Stimulated activated CD8-positive, alpha-beta memory T cell treated with anti-CD3 and anti-CD28 coated beads, Interleukin-15, amount 100 ng/mL, for 48 hours (primary cell): ENCODE measurements at places on chromosomes 1 and 21.

GRCh38 chr1:61647142-61647541, 77.8 kb downstream of the TM2D1 start:
- DNase-seq = no peak

- DNase-seq = no peak
These were observed 1.2 kb downstream of the KDM4A start for GRCh38 chr1:43651188-43651587.

DNA sequence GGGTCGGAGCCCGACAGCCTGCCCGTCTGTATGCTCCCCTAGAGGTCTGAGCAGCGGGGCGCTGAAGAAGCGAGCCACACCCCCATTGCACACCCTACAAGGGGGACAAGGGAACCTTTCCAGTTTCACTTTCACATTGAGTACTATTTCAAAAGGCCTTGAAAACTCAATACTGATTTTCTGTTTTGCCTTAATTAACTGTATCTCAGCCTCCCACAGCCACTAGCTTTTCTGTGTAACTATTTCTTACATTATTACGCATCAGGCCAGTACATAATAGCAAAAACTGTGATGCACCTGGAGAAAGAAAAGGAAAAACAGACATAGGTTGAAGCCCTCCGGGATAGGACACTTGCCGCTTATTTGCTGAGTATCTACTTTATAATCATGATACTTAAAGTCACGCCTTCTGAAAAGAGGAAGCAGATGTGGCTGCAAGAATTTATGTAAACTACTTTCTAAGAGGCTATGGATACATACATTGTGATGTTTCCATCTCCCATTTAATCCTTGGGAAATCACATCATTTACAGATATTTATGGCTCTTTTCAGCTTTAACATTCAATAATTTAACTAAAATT, 1719.5 kb downstream of the MRPL39 start:
- no peak for DNase-seq

GRCh38 chr1:231581859-231582258, 44.7 kb upstream of the DISC1 start:
- DNase-seq = no peak

GRCh38 chr1:183304440-183305107, 113.6 kb downstream of the NMNAT2 start:
- no peak for DNase-seq

DNA sequence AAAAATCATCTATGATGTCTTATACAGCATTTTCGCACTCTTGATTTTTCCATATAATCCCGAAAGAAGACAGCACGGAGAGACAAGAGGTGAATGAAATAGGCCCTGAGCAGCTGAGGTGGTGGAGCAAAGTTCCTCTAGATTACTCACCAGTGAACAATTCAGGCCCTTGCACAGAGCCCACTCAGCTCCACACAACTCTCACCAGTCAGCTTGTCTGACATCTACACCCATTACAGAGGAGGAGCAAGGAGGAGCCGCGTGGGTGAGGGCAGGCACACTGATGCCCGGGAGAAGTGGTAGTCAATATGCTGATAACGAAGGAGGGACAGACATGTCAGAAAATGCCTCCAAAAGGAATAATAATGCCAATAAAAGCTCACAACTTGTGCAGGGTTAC, 59.9 kb downstream of the DNM3 start:
- DNase-seq = no peak

GRCh38 chr1:54567961-54568360, 19.9 kb downstream of the ACOT11 start:
- no peak for DNase-seq

DNA sequence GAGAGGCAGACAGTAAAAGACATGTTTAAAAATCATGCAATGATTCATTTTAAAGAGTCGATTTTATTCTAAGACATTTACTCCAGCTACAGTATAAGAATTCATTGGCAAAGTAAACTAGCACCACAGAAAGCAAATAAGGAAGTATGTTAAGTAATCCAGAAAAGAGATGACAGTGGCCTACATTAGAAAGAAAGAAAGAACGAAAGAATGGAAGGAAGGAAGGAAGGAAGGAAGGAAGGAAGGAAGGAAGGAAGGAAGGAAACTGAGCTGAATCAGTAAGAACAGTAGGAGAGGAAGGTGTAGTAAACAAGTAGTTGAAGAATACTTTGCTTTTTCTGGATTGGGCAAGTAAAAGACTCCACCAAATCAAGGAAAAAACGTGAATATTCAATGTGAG, 62.2 kb downstream of the ZZZ3 start:
- no peak for DNase-seq

DNA sequence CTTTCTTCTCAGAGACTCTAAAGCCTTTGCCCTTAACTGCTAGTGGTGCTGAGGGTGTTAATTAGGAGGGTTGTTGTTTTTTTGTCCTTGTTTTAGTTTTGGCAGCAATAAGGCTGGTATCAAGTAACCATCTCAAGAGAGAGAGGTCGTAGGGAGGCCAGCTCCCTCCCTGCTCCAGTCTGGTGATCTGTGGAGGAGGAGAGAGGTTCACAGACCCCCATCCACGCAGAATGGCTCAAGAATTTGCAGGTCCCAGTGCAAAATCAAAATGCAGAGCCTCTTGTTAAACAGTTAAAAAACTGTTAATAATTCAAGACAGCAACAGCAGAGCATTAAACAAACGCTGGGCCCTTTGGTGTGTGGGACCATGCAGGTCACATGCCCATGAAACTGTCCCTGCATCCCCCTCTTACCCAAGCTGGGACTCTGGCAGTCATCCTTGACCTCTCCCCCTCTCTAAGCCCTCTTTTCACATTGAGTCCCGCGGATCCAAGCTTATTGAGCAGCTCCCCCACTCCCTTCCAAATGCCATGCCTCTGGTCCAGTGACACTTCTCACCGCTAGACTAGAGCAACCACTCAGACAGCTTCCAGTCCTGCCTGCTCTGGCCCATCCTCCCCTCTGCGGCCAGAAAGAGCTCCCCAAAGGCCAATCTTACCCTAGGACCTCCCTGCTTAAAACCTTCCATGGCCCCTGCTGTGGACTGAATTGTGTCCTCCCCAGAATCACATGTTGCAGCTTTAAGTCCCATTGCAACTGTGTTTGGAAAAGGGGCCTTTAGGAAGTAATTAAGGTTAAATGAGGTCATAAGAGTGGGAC, 47.7 kb upstream of the RPL11 start:
- no peak for DNase-seq

GRCh38 chr1:31755197-31755611, 8.9 kb downstream of the ADGRB2 start:
- DNase-seq = no peak

- no peak for DNase-seq
These were observed 70.3 kb downstream of the KIAA0319L start for GRCh38 chr1:35486858-35487408.

DNA sequence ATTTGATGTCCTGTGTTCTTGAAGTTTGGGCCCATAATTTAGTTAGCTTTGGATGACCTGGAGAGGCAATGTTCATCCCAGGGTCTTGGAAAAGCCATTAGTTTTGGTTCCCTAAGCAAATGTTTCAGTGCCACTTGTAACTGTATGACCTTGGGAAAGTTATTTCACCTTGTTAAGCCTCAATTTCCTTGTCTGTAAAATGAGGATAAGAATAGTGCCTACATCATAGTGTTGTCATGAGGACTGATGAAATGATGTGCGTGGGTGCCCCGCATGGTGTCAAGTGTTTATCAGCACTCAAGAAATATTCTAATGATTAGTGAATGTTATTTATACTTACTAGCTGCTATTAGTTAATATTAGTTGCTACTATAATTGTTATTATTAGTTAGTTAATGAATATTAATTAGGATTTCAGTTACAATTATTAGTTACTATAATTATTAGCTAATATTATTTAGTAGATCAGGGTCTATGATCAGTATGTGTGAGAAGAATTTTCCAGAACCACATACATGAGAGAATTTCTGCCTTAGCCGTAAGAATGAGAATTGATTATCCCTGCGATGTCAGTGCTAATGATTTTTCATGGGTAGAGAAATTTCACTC, 1.9 kb downstream of the SH3BGR start:
- DNase-seq = no peak

- peak; percentile 53 for DNase-seq
These were observed at the start of the genes PLA2G2C and UBXN10 for GRCh38 chr1:20185834-20186782. PLA2G2C (minus strand) TSS chr1:20186518; CDS start chr1:20177363, 9,155 bp downstream. UBXN10 (plus strand) TSS chr1:20186096; CDS start chr1:20190562, 4,466 bp downstream.

DNA sequence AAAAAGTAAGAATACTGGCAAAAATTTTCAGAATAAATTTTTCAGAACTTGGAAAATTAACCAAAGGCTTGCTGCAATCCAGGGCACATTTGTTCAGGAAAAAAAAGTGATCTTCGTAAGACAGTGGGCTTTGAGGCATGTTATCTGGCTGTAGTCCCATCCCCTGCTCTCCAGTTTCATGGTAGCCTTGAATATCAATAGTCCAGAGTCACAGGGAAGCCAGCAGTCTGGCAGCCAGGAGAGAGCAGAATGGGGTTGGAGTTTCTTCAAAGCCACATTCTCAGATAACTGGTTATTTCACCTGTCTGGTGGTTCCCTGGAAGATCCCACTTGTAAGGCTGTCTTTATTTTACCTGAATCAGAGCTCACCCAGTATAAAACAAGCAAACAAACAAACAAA, 669.3 kb downstream of the MATN1 start:
- no peak for DNase-seq

- DNase-seq = no peak
These were observed 69.4 kb upstream of the ACTRT2 start for GRCh38 chr1:2951856-2952255.

DNA sequence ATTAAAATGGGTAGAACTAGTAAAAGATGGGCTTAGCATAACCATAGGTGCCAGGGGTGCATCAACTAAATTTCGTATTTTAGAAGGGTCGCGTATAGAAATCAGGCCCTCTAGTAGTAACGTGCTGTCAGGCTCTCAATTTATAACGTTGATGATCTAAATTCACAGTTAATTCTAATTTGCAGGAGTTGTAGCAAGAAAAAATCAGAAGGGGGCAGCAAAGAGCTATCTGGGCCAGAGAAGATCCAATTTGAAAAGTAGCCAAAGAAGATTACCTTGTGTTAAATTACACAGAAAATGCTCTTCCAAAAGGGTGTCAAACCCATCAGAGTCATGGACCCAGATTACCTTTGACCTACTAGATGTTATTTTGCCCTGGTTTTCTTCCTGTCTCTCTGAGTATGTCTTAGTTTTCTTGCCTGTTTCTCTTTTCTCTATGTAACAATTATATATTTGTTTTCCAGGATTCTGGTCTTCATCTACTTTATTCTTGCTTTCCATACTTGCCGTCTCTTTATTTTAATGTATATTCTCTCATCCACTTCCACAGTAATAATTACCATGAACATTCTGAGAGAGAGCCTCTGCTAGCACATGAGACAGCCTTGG, 1030.9 kb downstream of the AMY1C start:
- no peak for DNase-seq

DNA sequence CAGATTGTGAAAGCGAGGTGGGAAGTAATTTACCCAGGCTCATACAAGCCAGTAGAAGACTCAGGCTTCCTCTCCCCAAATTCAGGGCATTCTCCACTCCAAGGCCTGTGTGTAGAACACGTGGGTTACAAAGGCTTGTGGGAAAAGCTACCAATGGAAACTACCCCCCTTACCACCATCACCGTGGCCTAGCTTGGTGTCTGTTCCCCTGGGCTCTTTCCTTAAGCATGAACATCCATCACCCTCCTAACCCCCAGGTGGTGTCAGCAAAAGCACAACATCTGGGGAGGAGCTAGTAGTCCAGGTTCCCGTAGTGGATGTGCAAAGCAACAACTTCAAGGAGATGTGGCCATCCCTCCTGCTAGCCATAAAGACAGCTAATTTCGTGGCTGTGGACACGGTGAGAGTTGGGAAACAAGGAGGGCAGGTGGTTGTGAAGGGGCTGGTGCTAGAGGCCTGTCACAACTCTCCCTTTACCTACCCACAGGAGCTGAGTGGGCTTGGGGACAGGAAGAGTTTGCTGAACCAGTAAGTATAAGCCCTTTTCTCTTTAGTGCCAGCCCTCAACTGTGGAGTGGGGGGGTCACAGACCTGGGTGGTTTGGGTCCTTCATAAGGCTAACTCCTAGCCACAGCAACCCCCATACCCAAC, 701 bp upstream of the MUTYH start:
- DNase-seq = no peak

DNA sequence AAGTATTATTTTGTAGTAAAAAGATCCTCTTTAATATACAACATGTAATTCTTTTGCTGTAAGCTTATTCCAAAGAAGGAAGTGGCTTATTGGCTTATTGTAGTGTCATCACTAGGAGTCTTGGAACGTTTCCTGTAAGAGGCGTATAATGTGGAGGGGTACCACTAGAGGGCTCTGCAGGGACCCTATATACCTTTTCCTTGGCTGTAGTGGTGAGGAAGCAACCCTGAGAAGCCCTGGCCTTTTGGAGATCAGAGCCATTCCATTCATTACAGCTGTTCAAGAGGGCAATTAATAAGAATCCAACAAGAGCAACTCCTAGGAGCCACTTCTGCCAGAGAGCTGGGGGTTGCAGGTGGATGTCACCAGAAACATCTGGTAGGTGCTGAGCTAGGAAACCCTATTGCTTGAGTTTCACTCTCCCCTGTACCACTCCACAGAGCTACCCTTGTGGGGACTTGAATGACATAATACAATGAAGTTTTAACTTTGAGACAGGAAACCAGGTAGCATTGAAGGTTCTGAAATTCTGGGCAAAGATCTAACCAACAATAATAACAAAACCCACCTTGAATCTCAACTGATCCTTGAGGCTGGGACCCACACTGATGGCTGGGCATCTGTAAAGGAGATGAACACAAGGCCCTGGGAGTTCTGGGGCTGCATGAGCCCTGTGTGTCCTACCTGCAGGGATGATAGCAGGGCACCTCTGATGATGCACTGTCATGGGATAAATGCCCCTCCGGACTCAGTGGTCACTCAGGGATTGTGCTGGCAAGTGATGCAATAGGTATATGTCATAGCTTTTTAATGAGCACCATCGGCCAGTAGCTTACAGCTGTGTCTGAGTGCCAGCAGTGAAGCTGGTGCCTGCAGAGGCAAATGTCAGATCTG, 160.2 kb upstream of the COA6 start:
- no peak for DNase-seq

DNA sequence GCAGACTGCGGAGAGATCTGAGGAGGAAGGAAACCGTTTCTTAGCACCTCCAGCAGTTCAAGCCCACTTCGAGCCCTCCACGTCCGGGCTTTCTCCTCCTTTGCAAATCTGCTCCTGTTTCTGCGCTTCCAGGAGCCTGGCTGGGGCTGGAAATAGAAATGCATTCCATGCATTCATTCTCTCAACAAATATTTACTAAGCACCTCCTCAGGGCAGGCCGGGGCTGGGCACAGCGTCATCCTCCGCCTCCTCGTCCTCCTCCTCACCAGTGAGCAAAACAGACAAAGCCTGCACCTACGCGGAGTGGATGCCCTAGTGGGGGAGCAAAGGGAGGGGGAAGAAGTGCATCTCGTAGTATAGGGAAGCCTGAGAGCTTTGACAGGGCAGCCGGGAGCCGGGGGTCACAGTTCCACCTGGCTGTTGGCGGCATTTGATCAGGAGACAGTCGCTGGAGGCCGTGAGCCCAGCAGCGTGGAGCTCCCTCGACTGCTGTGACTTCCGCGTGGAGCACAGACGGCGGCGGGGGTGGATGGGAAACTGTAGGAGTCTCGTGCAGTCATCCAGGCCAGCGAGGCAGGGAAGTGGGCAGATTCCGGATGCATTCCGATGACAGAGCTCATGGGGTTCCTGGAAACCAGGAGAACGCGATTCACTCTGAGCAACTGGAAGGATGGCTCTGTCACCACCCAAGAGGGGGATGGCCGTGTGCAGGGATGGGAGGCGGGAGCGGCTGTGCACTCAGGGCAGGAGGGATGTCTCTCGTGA, 93.5 kb downstream of the SIK1 start:
- DNase-seq = no peak

GRCh38 chr1:71557138-71557537, 476.3 kb upstream of the ZRANB2 start:
- no peak for DNase-seq
